ENCODE measurements at places on chromosomes 4 and X.
A peak's percentile ranks its signal among the peaks of the same experiment; 100 is the strongest.

GRCh38 chr4:168849997-168850396 lies 160.1 kb downstream of the CBR4 start:
- DNase-seq = no peak

DNA sequence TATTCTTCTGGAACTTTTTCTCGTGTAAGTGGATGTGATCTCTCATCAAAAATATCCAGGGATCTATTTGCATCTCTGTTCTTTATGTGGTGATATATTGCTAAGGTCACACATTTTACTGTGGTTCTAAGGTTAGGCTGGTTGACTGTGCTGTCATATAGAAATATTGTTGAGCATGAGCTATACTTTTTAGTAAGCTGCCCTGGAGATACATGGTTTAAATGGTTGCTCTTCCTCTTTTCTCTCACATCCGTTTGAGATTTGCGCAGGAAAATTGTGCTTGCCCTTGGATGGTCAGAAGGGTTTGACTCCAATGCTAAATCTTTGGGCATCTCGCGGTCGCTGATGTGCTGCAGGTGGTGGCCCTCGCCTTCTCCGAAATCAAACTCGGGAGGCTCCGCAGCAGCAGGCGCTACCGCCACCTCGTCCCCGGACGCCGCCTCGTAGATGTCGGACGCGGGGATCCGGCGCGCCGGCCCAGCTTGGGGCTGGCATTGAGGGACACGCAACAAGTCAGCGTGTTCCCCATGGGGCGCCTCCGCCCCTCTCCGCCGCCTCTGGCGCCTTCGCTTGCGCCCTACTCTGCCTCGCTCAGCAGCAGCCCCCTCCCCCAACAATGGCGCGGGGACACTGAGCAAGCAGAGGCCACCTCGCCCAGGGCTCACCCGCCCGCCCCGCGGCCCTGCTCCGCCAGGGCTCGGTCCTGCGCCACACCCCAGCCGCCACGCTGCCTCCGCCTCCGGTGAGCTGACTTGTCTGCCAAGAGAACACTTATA lies 154.5 kb downstream of the MSN start:
- no peak for DNase-seq

- DNase-seq = no peak
Observed at GRCh38 chr4:182893047-182893446, 24.1 kb downstream of the DCTD start.

DNA sequence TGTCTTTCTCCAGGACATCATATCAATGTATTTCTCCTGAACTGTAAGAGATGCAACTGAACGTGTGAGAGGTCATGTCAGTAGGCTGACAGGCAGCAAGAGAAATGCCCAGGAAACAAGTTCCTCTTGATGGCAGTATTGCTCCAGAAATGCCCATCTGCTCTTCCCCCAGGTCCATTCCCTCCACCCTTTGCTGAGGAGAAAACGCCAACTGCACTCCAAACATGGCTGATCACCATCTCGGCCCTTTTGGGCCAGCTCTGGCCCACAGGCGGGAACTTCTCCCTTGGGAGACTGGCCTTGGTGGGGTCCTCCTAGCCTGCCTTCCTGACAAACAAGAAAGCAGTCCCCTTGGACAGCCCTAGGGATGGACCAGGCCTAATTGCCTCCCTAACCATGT lies 276.5 kb upstream of the AGTR2 start:
- no peak for DNase-seq

GRCh38 chr4:105148776-105149175 lies 2.1 kb downstream of the TET2 start:
- no peak for DNase-seq

DNA sequence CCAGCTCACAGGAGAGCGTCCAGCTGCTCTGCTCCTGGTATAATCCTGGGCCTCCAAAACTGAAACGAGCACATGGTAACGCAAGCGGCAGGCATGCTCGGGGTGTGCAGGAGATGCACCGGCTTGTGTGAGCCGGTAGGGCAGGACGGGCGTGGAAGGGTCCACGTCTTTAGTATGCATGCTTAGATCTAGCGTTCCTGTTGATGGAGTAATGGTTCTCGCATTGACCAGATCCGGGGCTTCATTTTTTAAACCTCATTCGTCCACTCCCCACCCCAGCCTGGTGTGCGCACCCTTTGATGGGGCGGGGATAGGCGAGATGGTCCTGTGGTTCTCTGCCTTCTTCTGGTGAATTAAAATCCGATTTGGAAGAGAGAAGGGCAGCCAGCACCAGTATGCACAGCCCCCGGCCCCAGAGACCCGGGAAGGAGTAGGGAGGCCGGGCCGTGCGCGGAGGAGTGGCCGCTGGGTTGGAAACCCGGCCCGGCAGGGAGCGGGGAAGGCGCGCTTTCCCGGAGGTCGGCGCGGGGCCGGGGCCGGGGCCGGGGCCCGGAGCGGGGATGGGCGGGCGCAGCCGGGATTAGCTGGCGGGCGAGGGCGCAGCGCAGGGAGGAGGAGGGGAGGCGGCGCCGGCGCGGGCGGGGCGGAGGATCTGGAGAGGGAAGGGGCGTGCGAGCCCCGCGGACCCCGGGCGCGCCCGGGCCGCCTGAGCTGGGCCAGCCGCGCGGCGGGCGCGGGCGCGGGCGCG lies 39.9 kb downstream of the FAM149A start:
- DNase-seq = peak; percentile 57

GRCh38 chr4:139922406-139923024 lies 231.5 kb downstream of the MAML3 start:
- DNase-seq = peak; percentile 49

DNA sequence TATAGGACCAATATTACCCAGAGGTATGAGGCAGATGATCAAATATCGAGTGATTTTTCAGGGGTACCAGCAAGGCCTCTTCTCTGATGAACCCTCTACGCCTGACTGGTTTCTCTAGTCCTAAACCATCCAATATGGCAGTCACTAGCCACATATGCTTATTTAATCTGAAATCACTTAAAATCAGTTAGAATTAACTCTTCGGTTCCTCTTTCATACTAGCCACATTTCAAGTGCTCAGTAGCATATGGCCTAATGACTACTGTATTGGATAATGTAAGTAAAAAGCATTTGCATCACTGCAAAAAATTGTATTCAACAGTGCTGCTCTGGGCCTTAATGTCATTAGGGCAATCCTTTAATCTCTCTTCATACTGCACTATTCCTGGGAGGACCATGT lies 4.4 kb upstream of the APBB2 start:
- DNase-seq = no peak

DNA sequence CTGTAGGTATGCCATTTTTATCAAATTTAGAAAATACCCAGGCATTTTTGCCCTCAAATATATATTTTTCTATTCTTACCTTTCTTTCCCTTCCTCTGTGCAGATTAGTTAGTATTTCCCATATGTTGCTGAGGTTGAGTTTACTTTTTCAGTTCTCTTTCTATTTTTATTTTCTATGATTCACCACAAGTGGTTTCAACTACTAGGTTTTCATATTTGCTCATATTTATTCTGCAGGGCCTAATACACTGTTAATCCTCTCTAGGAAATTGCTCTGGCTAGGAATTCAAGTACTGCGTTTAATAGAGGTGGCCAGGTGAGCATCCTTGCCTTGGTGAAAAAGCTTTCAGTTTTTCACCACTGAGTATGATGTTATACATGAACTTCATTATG lies 1535.3 kb upstream of the PCDH10 start:
- peak; percentile 4 for DNase-seq

DNA sequence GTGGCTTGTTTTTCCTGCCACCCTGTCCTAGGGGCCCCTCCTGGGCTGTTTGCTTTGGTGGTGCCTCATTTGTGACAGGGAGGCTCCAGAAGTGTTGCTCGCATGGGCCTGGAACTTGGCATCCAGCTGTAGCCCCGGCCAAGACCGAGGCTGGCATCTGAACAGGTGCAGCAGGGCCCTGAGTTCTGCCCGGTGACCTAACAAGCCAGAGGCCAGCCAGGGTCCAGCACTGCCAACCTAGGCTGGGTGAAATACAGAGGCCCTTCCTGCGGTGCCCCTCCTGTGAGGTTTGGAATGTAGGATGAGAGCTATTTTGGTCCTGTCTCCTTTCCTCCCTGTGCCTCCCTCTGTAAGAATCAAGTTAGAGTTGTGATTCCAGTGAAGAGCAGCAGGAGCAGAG lies 58.5 kb downstream of the STARD8 start:
- DNase-seq = no peak

DNA sequence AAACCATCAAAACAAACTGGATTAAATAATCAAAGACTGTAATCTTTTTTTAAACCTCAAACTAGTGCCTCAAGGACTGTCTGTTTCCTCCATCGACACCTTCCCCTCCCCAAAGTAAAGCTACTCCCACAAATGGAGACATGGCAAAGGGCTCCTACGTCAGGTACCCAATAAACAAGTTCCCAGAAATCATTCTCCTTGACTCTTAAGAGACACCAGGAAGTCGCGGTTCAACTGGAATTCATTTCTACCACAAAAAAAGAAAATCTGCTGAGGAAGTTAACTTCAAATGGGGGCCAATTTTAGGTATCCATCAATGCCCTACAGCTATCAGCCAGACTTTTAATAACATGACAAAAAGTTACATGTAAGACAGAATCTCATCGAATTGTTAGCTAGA lies 2.5 kb downstream of the RPS4X start:
- no peak for DNase-seq

DNA sequence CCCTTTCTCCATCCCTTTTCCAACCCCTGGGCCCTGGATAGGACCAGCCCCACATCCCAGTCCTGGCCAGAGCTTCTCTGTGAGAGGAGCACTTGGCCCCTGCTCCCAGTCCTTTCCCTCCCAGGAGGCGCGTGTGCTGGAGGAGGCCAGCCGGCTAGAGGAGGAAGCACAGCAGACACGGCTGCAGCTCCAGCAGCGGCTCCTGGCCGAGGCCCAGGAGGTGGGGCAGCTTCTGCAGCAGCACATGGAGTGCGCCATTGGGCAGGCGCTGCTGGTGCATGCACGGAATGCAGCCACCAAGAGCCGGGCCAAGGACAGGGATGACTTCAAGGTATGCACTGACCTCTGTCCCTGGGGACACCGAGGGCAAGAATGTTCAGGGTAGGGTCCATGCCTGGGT lies 87.5 kb downstream of the EVC start:
- DNase-seq = peak; percentile 32

DNA sequence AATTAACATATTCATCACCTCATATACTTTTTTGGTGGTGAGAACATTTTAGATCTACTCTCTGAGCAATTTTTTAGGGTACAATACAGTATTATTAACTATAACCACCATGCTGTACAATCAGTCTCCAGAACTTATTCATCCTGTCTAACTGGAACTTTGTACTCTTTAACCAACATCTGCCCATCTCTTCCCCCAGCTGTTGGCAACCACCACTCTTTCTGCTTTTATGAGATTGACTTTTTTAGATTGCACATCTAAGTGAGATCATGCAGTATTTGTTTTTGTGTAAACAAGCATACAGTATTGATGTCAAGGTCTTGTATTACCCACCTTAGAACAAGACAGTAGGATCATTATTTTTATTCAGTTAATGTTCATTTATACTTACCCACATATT lies 516.8 kb downstream of the RPA4 start:
- no peak for DNase-seq
